ENCODE measurements at places on chromosomes 2 and 18. TPM values are rescaled to one million over a fixed set of nuclear protein-coding genes. Genes with fewer than 3 reads are reported as not detected.

The DNAH7 gene
- 2.3 TPM for polyA plus RNA-seq

The UGT1A8 gene
- not detected for polyA plus RNA-seq

The TP53I3 gene
- polyA plus RNA-seq = 1.3 TPM

The SFT2D3 gene
- polyA plus RNA-seq = not detected

The PPP3R1 gene
- 22.1 TPM for polyA plus RNA-seq

The PLGLB1 gene
- polyA plus RNA-seq = 7.0 TPM

The COBLL1 gene
- polyA plus RNA-seq = 10.9 TPM

The ZNF516 gene
- polyA plus RNA-seq = 9.5 TPM

The CCDC141 gene
- 6.1 TPM for polyA plus RNA-seq
